ENCODE measurements at places on chromosomes 6 and 20.

- no peak for DNase-seq
Observed at GRCh38 chr20:6140947-6141346, 18.1 kb upstream of the FERMT1 start.

DNA sequence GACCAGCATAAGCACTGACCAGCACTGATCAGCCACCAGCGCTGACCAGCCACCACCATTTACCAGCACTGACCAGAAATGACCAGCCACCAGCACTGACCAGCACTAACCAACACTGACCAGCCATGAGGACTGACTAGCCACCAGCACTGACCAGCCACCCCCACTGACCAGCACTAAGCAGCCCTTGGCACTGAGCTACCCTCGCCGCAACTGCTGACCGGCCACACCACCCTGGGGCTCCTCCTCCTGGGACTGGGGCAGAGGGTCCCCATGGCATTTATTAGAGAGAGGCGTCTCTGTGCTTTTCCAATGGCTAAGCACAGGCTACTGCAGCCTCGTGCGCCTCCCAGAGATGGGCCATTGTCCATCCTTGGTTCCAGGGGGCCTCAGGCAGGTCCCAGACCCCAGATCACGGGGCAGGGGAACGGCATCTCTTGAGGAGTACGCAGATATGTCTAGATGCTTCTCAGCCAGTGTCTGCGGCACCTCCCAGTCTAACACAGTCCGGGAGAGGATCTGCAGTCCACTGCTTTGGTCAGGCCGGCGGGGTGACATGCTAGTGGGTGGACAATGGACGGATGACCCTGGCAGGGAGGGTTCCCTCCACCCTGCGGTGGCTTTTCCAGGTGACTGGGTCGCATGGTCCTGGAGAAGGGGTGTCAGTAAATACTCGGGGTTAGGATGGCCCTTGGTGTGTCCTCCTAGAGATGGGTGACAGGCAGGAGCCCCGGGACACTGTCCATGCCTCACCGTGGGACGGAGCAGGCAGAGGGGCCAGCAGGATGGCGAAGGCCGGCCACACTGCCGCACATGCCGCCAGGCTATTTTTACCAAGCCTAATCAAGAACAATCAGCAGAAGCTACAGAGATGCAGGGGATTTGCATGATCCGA is 168.0 kb downstream of the TAF4 start:
- no peak for DNase-seq

DNA sequence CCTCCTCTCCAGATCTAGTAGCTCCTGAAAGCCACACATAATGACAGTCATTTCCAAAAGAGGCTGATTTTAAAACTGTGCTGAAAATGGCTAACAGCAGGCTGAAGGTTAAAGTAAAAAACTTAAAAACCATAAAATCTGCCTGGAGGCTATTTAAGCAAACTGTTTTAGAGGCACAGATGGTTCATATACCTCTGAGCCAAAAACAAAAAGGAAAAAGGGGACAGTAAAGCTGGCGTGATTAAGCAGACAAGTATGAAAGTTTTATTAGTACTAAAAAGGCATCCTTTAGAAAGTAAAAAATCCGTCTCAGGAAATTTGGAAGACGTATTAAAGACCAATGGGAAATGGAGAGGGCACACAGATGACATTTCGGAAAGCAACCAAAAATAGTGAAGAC is 55.8 kb downstream of the SOBP start:
- DNase-seq: no peak

GRCh38 chr6:70413992-70414494 is 735 bp downstream of the FAM135A start:
- DNase-seq: no peak

GRCh38 chr6:105994118-105994590 is 92.0 kb upstream of the PRDM1 start:
- no peak for DNase-seq

- DNase-seq: no peak
Observed at GRCh38 chr20:32115211-32115767, 5.8 kb downstream of the TM9SF4 start.

DNA sequence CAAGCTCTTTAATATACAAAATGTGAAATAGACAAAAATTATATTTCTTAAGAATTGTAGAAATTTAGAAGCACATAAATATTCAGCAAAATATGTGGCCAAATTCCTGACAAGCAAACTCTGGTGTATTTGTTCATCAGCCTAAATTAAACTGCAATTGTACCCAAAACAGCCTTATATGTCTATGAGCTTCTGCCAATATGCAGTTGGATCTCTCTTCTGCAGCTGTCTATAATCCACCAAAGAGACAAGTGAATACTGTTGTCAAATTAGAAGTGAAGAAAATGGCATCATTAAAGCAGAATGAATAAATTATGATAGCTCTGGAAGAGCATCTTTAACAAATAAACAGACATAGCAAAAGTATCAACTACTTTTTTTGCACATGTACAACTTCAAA is 755.7 kb downstream of the GRIK2 start:
- DNase-seq: no peak

DNA sequence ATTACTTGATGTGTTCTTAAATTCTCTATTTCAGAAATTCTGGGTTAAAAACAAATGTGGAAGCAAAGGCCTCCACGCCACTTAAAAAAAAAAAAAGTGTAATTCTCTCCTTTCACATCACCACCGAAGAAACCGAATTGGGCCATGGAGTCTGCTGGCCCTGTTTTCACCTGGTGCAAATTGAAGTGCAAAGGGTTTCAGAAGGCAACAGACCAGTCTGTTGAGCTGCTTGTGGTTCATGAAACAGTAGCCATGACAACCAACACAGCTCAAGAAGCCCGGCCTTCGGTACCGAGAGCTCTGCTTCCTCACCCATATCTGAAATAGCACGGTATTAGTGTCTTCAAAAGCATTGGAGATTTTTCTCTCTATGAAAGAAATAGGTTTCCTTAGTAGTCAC is 63.1 kb downstream of the GMPR start:
- DNase-seq: no peak

- no peak for DNase-seq
Observed at GRCh38 chr20:53847139-53847836, 223.1 kb downstream of the BCAS1 start.

GRCh38 chr20:63378626-63379025 is 17.5 kb upstream of the CHRNA4 start:
- DNase-seq: no peak

- no peak for DNase-seq
Observed at GRCh38 chr6:34357937-34358336, 34.5 kb downstream of the NUDT3 start.

DNA sequence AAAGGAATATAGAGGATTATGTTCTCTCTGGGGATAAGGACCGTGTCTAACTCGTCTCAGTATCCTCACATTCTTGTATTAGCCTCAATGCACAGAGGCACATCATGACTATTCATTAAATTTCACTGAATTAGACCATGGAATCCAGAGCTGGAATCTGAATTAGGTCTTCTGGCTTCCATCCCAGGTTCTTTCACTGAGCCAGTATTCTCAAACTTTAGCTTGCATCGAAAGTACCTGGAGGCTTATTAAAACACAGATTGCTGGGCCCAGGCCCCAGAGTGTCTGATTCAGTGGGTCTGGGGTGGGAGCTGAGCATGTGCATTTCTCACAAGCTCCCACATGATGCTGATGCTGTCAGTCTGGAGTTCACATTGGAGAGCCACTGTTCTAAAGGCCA is 142.0 kb downstream of the UST start:
- DNase-seq: no peak

DNA sequence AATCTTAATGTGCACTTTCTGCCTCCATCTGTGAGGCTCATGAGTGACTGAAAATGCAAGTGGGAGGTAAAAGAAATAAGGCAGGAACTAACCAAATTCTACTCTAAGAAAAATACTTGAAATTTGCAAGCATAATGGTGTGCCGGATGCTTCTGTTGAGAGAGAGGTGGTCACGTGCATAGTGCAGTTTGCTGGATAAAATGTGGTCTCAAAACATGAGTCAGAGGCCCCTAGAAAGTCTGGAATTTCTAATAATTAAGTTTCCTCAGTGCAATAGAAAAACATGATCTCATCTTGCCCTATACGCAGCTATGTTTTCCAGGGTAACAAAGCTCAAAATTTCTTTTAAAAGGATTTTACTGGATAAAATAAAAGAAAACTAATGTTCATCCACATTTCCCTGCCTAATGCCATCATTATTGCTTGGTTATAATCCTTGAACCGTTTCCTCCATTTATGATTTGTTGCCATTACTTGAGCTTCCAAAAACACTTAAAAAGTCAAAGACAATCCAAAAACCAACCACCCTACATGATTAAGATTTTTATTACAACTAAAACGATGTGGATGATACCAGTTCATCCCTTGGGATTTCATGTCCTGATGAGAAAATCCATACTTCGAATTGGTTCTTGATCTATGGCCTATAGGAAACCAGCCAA is 351.7 kb upstream of the ARID1B start:
- no peak for DNase-seq

GRCh38 chr6:118288355-118289124 is 259.6 kb upstream of the PLN start:
- no peak for DNase-seq

DNA sequence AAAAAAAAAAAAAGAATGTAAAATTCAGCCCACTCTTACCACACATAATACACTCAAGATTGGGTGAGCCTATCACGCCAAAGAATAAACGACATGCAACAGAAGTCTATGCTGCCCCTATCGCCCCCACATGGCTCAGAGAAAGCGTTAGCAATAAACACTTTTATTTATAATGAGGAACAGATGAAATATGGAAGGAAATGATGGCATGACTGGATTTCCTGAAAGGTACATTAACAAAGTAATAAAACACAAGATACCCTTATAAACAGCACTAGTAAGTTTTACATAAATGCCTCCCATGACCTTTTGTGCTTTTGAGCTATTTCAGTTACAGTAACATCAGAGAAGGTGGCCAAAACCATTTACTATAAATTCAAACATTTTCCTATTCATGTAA is 71.4 kb upstream of the SCAF8 start:
- DNase-seq: no peak

DNA sequence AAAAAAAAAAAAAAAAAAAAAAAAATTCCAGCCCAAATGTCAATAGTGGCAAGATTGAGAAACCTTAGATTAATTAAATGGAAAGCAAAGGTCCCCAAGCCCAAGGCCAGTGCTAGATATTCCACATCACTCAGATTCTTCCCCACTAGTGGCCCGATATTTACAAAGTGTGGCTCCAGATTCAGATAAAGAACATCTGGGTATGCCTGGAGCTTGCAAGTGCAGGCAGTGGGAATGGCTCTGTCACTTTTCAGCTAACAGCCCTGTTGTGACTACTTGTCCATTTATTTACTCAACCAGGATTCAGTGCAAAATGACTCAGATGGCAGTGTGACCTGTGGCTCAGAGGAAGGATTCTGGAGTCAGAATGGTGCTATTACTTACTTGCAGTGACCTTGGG is 8.2 kb upstream of the KCNB1 start:
- no peak for DNase-seq

DNA sequence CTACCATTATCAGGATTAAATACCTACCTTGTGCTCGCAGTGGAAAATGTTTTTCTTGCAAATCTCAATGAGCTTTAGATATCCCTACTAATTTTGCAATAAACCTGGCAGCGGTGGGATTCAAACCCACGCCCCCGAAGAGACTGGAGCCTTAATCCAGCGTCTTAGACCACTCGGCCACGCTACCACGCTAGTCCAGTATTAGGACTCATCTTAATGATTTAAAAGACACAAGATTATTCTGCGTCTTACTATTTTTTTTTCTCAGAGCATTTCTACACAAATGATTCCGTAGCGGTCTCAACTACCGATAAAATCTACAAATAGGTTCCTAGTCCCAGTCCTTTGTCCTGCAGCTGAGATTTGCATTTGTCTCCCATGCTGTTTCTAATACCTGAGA is 35.2 kb upstream of the ZSCAN23 start:
- no peak for DNase-seq

GRCh38 chr6:106783640-106784566 is 154.5 kb downstream of the QRSL1 start:
- no peak for DNase-seq

DNA sequence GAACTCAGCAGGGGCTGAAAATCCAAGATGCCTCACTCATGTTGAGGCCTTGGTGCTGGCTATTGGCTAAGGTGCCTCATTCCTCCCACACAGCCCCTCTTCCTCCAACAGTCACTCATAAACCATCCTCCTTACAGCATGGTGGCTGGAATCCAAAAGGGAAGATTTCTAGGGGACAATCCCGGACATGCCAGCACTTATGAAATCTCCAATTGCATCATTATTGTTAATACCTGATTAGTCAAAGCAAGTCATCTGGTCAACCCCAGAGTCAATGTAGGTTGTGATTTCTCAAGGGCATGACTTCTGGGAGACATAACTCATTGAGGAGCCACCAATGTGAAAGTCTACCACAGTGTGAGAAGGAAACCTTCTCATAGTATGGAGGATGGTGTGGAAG is 506.6 kb upstream of the NOX3 start:
- DNase-seq: no peak

DNA sequence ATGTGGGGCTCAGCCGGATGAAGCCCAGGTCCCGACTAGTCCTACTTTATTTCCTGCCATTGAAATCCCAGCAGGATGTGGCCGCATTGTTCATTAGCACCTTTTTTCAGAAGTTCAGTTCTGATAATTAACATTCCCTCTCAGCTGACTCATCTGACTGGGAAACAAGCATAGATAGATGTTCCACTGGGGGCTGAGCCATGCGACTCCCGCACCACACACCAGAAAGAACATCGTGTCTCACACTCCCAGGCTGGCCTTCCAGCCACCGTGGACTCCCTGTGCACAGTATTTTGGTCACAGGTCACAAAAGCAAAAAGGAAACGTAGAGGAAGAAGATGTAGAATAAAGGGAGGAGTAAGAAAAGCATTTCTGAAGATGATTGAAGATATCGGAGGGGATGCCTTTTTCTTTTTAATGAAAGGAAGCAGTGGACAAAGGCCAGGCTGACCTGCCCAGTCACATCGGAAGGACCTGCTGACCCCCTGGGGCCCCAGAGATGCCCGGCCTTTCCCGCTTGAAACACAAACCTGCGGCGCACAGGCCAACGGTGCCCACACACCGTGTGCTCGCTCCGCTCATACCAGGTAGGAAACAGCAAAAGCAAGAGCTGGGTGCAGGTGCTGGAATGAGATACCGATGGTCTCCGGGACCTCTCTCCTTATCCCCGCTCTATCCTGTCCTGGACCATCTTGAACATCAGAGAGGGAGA is 11.8 kb downstream of the RPS6KA2 start:
- DNase-seq: no peak

GRCh38 chr6:150730801-150731457 is 131.2 kb downstream of the PLEKHG1 start:
- DNase-seq: no peak

DNA sequence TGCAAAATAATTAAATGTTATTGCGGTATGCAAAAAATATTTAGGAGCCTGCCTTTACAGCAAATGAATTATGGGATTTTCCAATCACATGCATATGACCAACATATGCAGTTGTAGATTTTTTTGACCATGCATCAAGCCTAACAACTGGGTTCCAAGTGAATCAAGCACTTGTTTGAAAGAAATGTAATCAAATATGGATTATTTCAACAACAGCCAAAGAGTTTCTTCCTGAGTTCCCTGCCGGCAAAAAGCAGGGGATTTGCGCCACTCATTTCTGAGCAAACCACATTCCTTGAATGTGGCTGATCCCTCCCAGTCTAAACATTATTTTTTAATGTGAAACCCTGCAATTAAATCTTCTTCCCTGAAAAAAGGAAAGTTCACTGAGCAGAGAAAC is 100.1 kb upstream of the ADTRP start:
- no peak for DNase-seq
